H9 (cell line): ENCODE measurements at places on chromosomes 5 and 9. TPM values are rescaled to one million over a fixed set of nuclear protein-coding genes. Genes with fewer than 3 reads are reported as not detected.

CERT1 gene
- total RNA-seq = 48.1 and 50.2 TPM in 2 replicates

LYRM7 gene
- 7.0 and 8.8 TPM in 2 replicates for total RNA-seq

TAF11L13 gene
- total RNA-seq = not detected in 2 replicates

COQ4 gene
- total RNA-seq = 34.8 and 38.4 TPM in 2 replicates

PCSK5 gene
- 6.3 and 7.5 TPM in 2 replicates for total RNA-seq

TMC1 gene
- total RNA-seq = 2.4 and 2.5 TPM in 2 replicates

SPATA6L gene
- total RNA-seq = 0.75 and 0.87 TPM in 2 replicates

KDM4C gene
- total RNA-seq = 21.0 and 24.0 TPM in 2 replicates

IGFBPL1 gene
- total RNA-seq = 37.7 and 37.9 TPM in 2 replicates

GKAP1 gene
- total RNA-seq = 5.4 and 6.2 TPM in 2 replicates

FNIP1 gene
- 13.4 TPM in 2 replicates for total RNA-seq

SLC6A3 gene
- 0.50 and 0.61 TPM in 2 replicates for total RNA-seq

GABBR2 gene
- 0.66 and 0.94 TPM in 2 replicates for total RNA-seq

HACD4 gene
- total RNA-seq = 0.59 and 0.63 TPM in 2 replicates

LCN12 gene
- total RNA-seq = 2.1 and 4.5 TPM in 2 replicates

CHSY3 gene
- total RNA-seq = 0.37 and 0.42 TPM in 2 replicates

AK8 gene
- 0.44 and 0.46 TPM in 2 replicates for total RNA-seq

NME5 gene
- total RNA-seq = 0.66 and 0.96 TPM in 2 replicates

SLCO4C1 gene
- total RNA-seq = 4.8 and 5.6 TPM in 2 replicates

CCNJL gene
- 26.9 and 29.7 TPM in 2 replicates for total RNA-seq

CDH9 gene
- 0.61 and 0.79 TPM in 2 replicates for total RNA-seq

SPATA31C1 gene
- 0.15 TPM in 2 replicates for total RNA-seq

MLANA gene
- not detected in 2 replicates for total RNA-seq

CLIC3 gene
- 0.29 and 0.31 TPM in 2 replicates for total RNA-seq

WNK2 gene
- 69.4 and 70.5 TPM in 2 replicates for total RNA-seq

CDKN2B gene
- total RNA-seq = 0.13 and 0.48 TPM in 2 replicates

LSM11 gene
- 4.5 and 4.7 TPM in 2 replicates for total RNA-seq

ECSCR gene
- 1.6 and 1.9 TPM in 2 replicates for total RNA-seq

PTGER4 gene
- total RNA-seq = 0.35 and 0.37 TPM in 2 replicates

SV2C gene
- total RNA-seq = 0.02 and 0.09 TPM in 2 replicates

SPAAR gene
- total RNA-seq = 0.26 TPM in 1 of 2 replicates, not detected in the other
